ENCODE measurements at places on chromosomes 12 and 14.
A peak's percentile ranks its signal among the peaks of the same experiment; 100 is the strongest.

GRCh38 chr12:100437038-100437841 lies 36.4 kb upstream of the NR1H4 start:
- DNase-seq, result no peak

DNA sequence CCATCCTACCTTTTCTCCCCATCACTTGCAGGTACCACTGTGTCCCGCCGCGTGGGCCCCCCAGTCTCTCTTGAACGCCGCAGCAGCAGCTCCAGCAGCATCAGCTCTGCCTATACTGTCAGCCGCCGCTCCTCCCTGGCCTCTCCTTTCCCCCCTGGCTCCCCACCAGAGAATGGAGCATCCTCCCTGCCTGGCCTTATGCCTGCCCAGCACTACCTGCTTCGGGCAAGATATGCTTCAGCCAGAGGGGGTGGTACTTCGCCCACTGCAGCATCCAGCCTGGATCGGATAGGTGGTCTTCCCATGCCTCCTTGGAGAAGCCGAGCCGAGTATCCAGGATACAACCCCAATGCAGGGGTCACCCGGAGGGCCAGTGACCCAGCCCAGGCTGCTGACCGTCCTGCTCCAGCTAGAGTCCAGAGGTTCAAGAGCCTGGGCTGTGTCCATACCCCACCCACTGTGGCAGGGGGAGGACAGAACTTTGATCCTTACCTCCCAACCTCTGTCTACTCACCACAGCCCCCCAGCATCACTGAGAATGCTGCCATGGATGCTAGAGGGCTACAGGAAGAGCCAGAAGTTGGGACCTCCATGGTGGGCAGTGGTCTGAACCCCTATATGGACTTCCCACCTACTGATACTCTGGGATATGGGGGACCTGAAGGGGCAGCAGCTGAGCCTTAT lies 9.2 kb downstream of the ARHGAP9 start:
- no peak for DNase-seq

- no peak for DNase-seq
These were observed 3.0 kb upstream of the PIGH start for GRCh38 chr14:67602995-67603545.

- DNase-seq, result peak; percentile 17
These were observed 69.3 kb downstream of the SERPINA3 start for GRCh38 chr14:94681300-94682060.

GRCh38 chr14:72535485-72535884 lies 358.4 kb downstream of the DPF3 start:
- DNase-seq, result no peak

DNA sequence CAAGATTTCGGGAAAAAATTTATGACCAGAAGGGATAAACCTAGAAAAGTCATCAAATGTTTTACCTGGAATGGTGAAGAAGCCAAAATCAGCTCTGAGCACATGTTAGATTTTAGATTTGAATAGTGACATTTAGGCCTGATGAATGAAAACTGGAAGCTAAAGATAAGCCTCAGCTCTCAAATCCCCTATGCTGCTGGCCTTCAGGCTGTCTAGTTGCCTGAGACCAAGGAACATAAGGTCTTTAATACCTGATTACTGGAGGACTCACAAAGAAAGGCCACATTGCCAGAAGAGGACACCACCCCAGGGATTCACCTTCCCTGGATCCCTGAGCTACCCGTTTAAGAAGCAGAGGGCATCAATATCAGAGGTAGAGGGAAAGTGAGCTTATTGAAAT lies 56.6 kb downstream of the BCL2L14 start:
- no peak for DNase-seq

DNA sequence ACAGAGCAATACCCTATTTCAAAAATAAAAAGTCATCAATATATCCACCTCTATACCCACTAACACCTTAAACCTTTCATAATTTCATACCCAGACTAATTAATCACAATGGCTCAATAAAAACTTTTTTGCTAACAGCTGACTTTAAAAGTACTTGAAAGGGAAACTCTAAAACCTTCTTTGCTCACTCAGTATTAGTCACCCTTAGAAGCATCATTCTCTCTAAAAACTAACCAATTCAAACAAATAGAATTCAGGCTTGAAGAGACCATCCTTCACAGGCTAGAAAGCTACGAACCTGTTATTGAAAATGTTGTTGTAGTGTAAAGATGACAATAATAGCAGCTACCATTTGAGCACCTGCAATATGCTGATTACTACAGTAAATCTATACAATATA lies 37.2 kb downstream of the HECTD1 start:
- DNase-seq, result no peak

DNA sequence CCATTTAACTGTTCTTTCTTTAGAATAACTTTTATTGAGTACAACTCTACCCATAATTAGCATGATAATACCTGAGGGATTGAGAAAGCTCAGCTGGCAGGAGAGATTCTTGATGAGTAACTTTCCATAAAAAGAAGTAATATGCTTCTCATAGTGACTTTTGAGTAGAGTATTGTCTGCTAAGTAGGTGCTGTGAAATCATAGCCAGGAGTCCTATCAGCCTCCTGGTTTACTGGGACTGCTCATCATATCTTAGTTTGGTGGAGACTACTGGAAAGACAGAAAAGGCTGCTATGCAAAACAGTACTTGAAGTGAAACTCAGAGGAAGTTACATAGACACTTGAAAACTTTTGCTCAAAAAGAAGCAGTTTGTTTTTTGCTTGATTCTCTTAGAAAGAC lies 113.3 kb upstream of the ATP2B1 start:
- DNase-seq, result no peak

GRCh38 chr12:120118321-120119061 lies 1.9 kb upstream of the RAB35 start:
- DNase-seq, result no peak

DNA sequence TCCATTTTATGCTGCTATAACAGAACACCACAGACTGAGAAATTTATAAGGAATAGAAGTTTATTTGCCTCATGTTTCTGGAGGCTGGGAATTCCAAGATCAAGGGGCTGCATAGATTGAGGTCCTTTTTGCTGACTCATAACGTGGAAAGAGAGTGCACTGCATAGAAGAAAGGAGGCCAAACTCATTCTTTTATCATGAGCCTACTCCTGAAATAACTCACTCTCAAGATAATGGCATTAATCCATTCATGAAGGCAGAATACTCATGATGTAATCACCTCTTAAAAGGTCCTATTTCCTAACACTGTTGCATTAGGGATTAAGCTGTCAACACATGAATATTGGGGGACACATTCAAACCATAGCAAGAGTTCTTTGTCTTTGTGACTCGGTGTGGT lies 60.0 kb upstream of the FBXO33 start:
- no peak for DNase-seq

GRCh38 chr12:27845187-27845586 lies 65.2 kb upstream of the MANSC4 start:
- no peak for DNase-seq

GRCh38 chr14:38255673-38256532 lies at the start of gene CLEC14A:
Gene CLEC14A, minus strand, starts transcription at chr14:38256093. Its CDS starts 71 bp downstream, at chr14:38256022.
- DNase-seq, result peak; percentile 81

GRCh38 chr14:74476607-74477006 lies 16.5 kb downstream of the NPC2 start:
- no peak for DNase-seq

DNA sequence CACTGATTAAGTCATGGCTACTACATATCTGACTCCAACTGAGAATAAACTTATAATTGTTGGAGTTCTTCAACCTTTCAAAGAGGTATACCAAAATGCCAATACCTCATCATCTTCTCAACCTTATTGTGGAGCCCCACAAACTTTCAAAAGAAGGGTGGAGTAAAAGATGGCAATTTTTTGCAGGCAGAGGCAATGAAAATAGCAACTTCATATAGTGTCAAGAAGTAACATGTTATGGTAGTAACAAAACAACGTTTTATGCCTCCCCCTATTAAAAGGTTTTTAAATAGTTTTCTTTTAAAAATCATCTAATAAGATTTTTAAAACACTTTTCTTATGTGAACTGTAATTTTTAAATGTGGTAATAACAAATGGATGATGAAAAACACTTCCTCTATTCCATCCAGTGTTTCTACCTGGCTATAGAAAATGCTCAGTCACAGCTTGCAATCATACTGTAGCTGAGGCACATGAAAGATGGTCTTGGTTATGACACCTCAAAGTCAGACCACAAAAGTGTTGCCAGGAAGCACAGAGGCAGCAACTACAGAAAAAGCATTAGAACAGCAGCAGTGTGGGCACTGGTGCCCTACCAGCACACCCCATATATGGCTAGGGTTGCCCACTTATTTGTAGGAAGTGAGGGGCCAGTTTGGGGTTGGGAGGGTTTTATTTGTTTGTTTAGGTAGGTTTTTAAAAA lies 7.0 kb downstream of the PPP1R12A start:
- peak; percentile 21 for DNase-seq

DNA sequence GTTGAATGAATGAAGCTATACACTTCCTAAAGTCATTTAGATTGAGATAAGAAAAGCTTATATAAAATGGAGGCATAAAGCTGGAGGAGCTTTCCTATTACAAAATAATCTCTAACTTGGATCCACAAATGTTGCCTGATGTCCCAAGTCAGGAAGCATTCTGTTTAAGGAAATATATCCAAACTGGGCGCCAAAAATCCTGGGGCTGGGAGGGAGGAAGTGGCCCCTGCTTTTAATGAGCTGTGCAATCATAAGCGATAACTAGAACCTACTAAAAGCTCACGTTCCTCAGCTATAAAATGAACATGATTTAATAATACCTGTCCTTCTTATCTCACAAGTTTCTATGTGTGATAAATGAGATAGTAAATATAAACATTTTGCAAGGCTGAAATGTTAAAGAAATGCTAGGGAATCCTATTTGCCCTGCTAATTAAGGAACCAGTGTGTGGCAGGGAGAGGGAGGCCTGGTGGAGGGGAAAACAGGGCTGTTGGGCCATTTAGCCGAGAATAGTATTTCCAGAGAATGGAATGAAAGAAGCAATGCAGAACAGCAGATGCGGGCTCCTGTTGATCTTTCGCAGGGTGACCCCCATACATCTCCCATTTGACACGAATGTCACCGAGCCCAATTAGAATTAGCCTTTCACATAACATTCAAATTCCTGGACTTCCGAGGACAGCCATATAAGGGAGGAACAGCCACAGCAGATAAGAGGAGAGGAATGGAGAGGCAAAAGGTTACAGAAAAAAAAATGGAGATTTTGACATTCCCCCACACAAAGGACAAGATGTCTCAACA lies 25.9 kb downstream of the DUSP6 start:
- DNase-seq, result no peak

DNA sequence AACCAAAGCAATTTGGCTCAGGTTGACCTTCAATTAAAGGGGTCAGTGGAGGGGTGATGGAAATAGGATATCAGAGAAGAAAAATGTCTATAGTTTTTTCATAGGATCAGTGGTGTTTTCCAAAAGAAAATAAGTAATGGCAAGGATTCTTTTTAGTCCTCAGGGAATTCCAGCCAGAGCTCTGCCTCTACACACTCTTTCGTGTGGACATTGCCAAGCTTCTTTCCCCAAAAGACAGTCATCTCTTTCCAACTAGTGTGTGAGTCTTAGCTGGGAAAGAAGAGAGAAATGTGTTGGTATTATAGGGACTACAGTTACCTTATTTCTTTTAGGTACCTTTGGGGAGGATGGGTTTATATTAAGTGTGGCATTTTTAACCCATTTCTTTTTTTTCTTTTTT lies 46.5 kb downstream of the RBMS2 start:
- DNase-seq, result no peak

- DNase-seq, result no peak
These were observed 32.3 kb downstream of the FRS2 start for GRCh38 chr12:69502345-69503081.

GRCh38 chr12:69105101-69105962 lies 134.0 kb upstream of the CPSF6 start:
- no peak for DNase-seq

All from femur (tissue), 1 donor.